T-helper 1 cell (primary cell): ENCODE measurements at places on chromosomes 13 and 19.
A peak's percentile ranks its signal among the peaks of the same experiment; 100 is the strongest.

- DNase-seq = no peak
These were observed 1338.1 kb upstream of the SLC10A2 start for GRCh38 chr13:104404325-104404724.

DNA sequence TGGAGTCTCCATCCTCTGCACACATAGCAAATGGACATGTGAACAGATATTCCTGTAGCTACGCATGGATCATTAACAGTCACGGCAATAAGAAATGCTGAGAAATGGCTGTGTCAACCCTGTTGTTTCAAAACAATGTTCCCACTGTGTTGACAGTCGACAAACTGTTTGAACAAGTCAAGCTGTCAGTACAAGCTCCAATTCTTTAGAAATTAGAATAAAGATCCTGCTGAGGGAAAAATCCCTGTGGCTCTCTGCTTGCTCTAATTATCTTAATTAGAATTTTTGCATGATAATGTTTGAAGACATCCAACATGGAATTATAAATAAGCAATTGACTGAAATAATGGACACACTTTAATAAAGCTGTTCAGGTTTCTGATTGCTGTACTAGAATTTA, 37.9 kb upstream of the CPB2 start:
- DNase-seq = no peak

GRCh38 chr19:49022116-49022515, 2.0 kb downstream of the CGB3 start:
- no peak for DNase-seq

DNA sequence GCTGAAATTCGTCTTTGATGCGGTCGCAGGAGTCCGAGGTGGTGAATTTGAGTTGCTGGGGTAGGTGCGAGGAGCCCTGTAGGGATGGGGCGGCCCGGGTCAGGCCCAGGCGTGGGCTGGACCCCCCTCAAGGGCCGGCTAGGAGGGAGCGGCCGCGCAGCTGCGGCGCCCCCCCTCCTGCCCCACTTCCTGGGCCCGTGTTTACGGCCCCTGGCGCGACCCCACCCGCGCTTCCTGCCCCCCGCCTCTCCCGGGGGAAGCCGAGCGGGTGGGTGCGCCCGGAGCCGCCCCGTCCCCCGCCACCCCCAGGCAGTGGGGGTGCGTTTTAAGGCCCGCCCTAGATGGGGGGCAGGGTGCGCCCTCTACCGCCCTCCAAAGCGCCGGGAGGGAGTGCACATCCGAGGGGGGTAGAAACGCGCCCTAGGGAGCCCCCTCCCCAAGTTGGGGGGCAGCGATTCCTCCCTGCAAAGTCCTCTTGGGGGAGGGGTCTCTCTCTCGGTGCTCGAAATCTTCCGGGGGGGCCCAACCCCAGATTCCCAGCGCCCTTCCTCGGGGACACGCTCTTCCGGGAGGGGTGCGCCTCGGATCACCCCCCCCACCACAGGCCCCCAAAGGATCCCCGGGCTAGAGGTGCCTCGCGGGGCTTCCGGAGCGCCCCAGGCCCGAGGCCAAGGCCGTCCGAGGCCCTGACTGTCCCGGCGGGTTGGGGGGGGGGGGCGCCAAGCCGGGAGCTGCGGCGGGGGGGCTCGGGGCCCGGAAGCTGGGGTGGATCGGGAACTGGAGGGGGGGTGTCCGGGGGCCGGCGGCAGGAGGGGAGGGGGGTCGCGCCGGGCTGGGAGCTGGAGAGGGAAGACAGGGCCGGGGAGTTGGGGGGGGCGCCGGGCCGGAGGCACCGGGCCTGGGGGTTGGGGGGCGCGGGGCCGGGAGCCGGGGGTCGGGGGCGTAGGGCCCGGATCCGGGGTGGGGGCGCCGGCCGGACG, 823 bp downstream of the TLE5 start:
- peak; percentile 72 for DNase-seq

DNA sequence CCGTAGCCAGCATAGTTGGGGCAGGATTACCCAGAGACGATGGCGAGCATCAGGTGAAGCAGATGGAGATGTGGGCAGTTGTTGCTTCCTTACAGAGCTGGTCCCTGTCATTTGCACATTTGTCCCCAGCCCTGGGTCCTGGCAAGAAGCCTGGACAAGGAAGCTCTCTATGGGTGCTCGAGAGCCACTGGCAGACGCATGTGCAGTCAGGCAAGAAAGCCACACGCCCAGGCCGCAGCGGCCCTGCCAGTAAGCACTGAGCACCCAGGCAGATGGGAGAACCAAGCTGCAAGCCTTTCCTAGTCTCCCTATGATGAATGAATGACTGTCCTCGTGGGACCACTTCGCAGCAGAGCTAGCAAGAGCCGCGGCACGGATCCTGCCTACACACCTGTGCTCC, 182.8 kb downstream of the FOXO1 start:
- no peak for DNase-seq

DNA sequence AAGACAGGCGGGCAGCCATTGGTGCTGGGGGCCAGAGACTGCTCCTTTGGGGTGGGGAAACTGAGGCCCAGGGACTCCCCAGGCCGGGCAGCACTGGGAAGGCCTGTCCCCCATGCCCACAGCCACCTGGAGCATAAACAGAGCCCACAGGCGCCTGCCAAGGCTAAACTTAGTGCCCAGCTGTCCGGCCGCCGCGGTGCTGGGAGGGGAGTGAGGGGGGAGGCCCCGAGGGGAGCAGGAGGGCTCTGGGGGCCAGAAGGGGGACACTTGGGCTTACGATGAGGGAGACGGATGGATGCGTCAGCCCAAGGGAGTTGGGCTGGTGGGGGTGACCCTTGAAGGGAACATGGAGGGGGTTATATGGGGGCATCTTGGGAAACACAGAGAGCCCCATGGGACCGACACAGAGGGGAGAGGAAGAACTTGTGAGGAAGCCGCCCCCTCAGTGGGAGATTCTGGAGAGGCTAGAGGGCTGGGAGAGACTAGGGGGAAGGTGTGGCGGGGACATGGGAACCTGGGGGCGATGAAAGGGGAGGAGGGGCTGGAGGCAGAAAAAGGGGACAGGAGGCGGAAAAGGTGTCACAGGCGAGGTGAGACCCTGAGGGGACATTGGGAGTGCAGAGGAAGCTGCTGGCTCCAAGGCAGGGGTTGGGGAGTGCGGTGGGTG, 2.2 kb downstream of the CERS1 start:
- DNase-seq = no peak

- DNase-seq = no peak
These were observed 572 bp downstream of the UCHL3 start for GRCh38 chr13:75550159-75550567.

DNA sequence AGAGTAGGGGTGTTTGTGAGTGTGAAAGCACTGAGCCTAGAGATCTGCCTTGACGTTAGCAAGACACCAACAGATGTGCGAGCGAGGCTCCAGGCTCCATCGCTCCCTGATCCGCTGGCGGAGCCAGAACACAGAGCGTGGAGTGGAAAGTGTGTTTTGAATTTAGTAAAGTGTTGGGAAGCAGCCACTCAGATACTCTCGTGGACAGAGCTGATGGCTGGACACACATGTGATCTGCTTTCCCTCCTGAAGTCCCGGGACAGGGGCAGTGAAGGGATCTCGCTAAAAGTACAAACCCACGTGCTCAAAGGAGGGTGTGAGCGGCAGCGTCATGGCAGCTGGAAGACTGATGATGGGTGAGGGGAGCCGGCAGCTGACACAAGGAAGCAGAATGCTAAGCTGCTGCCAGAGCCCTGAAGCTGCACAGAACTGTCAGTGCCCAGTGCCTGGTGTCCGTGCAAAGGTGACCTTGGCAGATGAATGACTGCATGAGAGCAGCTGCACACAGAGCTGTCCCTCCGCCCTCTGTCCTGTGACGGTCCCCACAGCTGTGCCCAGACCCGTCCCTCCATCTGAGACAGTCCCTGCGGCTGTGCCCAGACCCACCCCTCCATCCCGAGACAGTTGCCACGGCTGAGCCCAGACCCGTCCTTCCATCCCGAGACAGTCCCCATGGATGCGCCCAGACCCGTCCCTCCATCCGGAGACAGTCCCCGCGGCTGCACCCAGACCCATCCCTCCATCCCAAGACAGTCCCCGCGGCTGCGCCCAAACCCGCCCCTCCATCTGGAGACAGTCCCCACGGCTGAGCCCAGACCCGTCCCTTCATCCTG, 29.6 kb upstream of the TMEM255B start:
- no peak for DNase-seq

DNA sequence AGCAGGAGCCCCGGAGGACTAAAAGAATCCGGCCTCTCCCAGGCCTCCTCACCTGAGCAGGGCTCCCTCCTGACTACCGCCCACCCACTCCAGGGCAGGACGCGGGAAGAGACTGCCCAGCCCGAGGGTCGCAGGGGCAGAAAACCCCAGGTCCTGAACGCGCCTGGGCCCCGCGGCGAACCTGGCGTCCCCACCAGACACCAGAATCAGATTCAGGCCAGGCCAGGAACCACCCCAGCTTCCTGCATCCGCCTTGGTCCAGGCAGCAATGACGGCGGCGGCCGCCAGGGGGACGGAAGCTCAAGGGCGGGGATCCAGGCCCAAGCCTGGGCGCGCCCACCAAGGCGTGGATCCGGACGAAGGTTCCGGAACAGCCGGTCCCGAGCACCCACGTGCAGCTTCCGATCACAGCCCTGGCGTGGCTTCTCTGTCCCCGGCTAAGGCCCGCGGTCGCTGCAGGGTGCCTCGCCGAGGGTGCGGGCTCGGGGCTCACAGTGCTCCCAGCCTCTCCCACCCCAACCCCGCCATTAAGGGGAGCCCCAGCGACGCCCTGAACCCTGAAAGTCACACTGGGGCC, 3.6 kb downstream of the LGALS7 start:
- DNase-seq = peak; percentile 81

GRCh38 chr19:44876930-44877535, 14.0 kb upstream of the TOMM40 start:
- no peak for DNase-seq

DNA sequence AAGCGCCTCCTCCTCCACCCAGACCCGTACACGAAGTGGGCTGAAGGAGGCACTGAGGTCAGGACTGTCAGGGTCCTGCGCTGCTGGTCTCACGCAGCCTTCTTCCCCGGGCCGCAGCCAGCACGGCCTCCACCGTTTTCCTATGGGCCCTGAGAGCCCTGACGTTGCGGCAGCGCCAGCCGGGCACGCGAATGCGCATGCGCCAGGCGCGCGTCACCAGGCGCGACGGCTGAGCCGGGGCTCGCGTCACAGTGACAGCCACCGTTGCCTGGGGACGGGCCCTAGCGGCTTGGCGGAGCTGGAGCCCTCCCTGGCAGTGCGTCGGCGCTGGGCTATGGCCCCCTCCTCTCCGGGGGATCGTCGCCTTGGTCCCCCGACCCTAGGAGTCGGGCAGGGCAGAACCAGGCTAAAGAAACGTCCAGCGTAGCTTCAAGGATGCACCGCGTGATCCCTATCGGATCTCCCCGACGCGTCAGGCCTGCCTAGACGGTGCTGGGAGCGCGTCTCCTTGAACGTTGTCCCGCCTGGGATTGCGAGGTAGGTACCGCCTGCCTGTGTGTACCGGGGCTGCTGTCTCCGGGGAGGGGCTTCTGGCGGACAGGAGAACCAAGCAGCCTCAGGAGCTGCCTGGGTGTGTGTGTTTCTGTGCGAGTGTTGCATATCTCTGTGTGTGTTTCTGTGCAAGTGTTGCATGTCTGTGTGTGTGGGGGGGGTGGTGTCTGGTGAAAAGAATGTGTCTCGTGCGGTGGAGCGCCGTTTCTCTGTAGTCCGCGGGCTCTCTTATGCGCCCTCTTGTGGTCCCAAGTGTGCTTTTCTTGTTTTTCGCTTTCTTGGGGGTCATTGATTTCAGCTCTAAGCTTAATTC, 43.2 kb downstream of the ZNF571 start:
- peak; percentile 59 for DNase-seq

DNA sequence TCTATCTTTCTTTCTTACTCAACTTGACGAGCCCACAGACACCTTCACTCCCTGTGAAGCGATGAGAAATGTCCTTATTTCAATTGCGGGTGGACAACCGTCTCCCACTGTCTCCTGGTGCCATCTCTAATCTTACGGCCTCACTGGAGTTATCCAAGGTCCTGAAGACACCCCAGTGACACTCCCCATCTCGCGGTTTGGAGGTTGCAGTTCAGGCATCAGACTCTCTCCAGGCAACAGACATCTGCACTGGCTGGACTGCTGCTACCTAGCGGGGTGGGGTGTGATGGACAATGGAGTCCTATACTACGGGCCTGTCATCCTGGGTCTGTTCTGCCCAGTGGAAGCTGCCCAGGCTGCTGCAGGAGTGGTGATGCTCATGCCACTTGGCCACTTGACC, 18.3 kb upstream of the IRS2 start:
- DNase-seq = no peak

- DNase-seq = no peak
These were observed 78.4 kb downstream of the TEX29 start for GRCh38 chr13:111398715-111399299.

DNA sequence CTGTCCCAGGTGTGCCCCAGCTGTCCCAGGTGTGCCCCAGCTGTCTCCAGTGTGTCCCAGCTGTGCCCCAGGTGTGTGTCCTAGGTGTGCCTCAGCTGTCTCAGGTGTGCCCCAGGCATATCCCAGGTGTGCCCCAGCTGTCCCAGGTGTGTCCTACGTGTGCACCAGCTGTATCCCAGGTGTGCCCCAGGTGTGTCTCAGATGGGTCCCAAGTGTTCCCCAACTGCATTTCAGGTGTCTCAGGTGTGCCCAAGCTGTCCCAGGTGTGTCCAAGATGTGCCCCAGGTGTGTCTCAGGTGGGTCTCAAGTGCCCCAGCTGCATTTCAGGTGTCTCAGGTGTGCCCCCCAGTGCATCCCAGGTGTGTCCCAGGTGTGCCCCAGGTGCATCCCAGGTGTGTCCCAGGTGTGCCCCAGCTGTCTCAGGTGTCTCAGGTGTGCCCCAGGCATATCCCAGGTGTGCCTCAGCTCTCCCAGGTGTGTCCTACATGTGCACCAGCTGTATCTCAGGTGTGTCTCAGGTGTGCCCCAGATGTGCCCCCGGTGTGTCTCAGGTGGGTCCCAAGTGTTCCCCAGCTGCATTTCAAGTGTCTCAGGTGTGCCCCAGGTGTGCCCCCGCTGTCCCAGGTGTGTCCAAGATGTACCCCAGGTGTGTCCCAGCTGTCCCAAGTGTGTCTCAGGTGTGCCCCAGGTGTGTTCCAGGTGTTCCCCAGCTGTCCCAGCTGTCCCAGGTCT, 1.3 kb upstream of the GRK1 start:
- DNase-seq = no peak

DNA sequence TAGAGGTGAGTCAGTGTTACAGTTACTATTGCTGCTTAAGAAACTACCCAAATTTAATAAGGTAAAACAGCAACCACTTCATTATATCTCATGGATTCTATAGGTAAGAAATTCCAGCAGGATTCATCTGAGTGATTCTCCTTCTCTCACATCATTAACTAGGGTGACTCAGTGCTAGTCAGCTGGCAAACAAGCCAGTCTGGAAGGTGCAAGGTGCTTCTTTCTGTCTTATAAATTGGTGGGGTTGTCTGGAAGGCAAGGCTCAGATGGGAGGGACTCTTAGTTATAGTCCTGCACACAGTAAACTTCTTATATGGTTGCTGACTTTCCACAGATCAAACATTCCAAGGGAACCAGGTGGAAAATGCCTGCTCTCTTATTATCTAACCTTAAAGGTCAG, 484.5 kb downstream of the GPC5 start:
- DNase-seq = no peak

GRCh38 chr13:53191091-53191490, 162.5 kb downstream of the OLFM4 start:
- DNase-seq = no peak

DNA sequence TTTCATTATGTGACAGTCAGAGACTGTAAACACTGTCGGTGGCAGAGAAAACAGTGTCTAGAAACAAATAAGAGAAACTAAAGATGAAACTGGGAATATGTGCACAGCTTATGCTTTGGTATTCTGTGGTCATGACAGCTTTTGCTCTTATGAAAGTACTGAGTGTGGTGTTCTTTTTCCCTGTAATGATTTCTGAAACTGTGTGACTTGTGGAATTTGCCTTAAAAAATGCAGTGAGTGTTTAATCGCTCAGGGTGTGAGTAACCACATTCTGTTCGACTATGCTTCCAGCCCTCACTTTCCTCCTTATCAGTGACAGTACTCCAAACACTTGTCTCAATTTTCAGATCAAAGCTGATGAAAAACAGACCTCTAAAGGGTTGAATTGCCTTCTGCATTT, 66.9 kb upstream of the DIAPH3 start:
- DNase-seq = no peak
